ENCODE measurements at places on chromosomes 16 and 17.

DNA sequence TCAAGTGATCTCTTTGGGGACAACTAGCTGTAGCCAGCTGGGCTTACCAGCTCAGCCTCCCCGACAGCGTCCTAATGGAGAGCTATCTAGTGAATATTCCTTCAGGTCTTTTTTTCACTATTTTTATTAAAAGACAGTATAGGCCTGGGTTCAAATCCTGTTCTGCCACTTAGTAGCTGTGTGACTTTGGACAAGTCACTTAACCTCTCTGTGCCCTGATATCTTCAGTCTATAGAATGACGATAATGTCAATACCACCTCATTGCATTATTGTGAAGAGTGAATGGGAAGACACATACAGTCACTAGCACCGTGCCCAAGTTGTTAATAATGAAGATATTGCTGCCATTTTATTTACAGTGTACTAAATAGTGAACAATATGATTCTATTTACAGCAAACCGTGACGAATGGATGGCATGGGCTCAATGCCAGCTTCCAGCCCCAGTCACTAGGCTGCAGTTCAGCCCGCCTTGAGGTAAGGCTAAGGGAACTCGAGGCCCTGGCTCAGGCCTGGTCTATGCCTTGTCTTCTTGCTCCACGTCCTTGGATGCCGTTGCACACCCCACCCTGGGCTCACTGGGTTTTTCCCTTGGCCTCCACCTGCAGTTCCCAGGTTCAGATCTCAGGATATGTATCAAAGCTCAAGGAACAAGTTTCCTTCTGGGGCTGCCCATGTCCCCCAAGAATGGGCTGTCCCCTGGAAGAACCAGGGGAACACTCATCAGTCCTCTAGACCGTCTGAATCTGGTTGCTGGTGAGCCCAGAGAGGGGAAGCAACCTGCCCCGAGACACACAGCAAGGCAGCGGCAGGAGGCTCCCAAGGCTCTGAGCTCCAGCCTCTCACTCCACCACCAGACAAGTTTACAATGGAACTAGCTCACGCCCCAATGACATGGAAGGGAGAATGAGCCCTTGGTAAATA is 95.4 kb upstream of the TNRC6C start:
- no peak for DNase-seq

DNA sequence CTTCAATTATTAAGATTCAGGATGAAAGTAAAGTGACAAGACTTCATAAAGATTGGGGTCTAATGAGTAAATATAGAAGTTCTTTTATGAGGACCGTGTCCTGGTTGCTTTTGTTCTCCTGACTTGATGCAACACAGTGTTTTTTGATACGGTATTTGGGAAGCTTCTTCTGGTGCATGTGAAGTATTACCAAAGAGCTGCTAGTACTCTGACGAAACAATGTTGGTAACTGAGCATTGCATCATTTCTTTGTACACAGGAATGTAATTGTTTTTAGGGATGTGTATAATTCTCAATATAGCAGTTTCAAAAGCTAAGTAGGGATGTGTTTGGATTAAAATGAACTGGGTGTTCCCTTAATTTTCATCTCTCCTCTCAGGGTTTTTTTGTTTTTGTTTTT is 15.9 kb downstream of the KPNB1 start:
- DNase-seq: no peak

- DNase-seq: no peak
Observed at GRCh38 chr16:17936766-17937402, 399.7 kb downstream of the NPIPA8 start.

GRCh38 chr16:31869511-31870201 is 4.0 kb upstream of the ZNF267 start:
- peak; percentile 76 for DNase-seq

DNA sequence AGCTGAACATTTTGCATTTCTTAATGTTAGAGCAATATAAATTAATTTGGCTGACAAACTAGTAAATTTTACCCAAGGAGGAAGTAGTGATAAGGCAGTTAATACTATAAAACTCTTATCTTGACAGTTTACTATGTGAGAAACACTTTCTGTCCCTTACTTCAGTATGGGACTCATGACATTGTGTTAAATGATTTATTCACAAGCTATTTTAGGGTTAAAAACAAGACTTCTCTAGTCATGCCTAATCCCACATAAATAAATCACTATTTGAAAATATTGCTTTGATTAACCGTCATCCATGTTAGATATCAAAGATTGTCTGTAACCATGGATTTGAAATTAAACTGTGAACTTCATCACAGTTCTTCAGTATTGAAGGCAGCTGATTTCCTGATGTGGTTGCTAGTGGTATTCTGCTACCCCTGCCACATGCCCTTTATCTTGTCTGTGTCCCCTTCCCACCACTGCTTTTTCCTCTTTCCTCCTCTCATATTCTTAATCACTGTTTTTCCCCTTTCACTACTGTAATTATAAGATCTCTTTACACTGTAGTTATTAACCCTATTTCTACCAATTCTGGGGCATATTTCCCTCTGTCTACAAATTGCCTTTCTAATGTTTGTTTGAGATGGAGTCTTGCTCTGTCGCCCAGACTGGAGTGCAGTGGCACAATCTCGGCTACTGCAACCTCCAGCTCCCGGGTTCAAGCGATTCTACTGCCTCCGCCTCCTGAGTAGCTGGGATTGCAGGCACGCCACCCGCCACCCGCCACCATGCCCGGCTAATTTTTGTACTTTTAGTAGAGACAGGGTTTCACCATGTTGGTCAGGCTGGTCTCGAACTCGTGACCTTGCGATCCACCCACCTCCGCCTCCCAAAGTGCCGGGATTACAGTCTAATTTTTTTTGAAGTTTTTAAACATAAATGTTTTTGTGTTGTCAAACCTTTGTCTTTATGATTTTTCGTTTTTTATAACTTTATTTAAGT is 95.6 kb downstream of the STXBP4 start:
- DNase-seq: no peak

DNA sequence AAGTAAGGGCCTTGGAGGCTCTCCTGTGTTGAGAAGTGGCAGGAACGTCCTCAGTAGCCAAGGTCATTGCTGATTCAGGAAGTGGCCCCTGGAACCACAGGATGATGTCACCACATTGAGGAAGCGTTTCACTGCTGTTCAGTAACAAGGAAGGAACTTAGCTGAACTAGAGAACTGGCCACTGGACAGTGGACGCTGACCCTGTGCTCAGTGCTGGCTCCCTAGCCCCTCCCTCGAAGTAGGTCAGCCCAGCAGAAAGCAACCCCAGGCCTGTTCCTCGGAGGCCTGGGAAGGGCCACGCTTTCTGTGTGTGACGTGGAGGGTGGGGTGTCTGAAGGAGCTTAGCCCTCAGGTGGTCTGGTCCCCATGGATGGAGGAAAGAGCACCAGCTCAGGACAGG is 58.3 kb downstream of the B9D1 start:
- DNase-seq: no peak

DNA sequence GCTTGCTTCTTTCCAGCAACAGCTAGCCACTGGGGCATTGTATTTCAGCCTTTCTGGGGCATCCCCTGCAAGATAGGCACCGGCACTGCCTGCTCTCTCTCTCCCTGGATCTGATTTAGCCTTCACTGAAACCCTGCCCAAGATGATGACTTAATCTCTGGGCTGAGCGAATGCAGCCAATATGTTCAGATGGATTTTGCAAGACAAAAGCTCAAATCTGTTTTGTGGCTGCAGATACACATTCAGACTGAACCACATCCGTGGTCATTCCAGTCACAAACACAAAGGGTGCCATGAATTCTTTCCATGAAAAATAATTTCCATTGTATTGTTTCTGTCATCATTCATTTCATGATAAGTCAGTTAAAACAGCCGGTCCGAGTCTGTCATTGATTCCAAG is 24.2 kb downstream of the SOST start:
- DNase-seq: no peak

GRCh38 chr16:8866884-8867215 is 2.0 kb downstream of the CARHSP1 start:
- no peak for DNase-seq

DNA sequence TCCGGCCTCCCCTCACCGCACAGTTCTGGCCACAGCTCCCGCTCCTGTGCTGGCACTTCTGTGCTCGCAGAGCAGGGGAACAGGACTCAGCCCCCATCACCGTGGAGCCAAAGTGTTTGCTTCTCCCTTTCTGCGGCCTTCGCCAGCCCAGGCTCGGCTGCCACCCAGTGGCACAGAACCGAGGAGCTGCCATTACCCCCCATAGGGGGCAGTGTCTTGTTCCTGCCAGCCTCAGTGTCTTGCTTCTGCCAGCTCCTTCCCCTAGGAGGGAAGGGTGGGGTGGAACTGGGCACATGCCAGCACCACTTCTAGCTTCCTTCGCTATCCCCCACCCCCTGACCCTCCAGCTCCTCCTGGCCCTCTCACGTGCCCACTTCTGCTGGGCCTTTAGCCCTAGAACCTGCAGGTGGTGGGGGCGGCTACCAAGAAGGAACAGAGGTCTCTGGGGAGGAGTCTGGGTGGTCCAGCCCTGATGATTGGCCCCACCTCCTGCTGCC is 645 bp upstream of the ELMO3 start:
- no peak for DNase-seq

- no peak for DNase-seq
Observed at GRCh38 chr17:82034371-82035011, 3.0 kb downstream of the DCXR start.

All from activated T-helper 2 cell treated with anti-CD3 and anti-CD28 coated beads, Interferon-gamma antibody, Interleukin-2, Interleukin-4, amounts not matched to agents 10 μg/mL and 5 μg/mL and 100 μg/mL, durations not matched to agents 14 hours and 24 hours and 36 hours (primary cell).